ENCODE measurements at places on chromosomes 6 and 20. TPM values are rescaled to one million over a fixed set of nuclear protein-coding genes. Genes with fewer than 3 reads are reported as not detected.

DNA sequence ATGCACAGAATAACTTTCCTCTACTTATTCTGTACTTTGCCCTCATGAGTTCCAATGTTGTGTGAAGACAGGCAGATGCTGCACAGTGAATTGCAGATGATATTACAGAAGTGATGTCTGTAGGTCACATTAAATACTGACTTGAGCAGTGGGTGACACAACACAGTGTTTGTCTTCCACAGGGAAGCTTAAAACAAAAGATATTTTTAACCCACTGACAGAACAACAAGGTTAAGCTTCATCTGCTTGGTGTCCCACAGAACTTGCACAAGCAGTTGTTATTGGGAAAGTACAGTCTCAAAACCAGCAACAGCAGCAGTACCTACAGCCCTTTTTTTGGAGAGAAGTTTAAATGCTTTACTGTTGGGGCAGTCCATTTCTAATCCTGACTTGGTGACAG, 10.5 kb downstream of the SUMO4 start:
- DNase-seq, result no peak
- peaks cover 19% of the 10 kb centered on the region for H3K36me3 ChIP-seq
- H3K4me3 ChIP-seq, result no peak overlapping the region

GRCh38 chr20:1491281-1491840, at the start of gene SIRPB2:
TSS of gene SIRPB2 (minus strand) at chr20:1491420. CDS start at chr20:1491359, 61 bp downstream.
- H3K4me1 ChIP-seq, result peaks cover 50% of the 10 kb centered on the region
- no peaks in the 10 kb centered on the region for H3K27me3 ChIP-seq
- peak within 1 kb of the TSS; percentile 85 for H3K4me3 ChIP-seq
- peaks cover 11% of the 10 kb centered on the region for H3K36me3 ChIP-seq

- DNase-seq, result no peak
- no peak overlapping the region for H3K27ac ChIP-seq
- H3K36me3 ChIP-seq, result no peaks in the 10 kb centered on the region
Measured at GRCh38 chr6:37085198-37085597, 79.7 kb downstream of the FGD2 start.

DNA sequence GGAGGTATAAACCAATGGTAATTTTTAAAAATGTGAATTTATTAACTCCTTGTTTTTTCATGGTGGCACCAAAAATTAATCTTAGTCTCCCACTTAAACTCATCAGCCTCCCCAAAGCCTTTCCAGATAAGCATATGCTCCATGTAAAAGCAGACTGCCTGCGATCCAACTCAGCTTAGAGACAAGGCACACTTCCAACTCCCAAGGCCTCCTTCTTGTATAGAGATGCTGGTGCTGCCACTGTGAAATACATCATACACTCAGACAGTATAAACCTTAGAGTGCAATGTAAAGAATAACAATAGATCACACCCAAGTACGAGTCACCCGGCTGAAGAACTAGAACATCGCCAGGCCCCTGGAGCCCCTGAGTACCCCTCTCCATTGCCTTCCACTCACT, 2.0 kb downstream of the ANKRD6 start:
- H3K36me3 ChIP-seq, result no peaks in the 10 kb centered on the region
- H3K27ac ChIP-seq, result peak overlapping the region; percentile 78
- no peak for DNase-seq
- H3K27me3 ChIP-seq, result peaks cover 6% of the 10 kb centered on the region

DNA sequence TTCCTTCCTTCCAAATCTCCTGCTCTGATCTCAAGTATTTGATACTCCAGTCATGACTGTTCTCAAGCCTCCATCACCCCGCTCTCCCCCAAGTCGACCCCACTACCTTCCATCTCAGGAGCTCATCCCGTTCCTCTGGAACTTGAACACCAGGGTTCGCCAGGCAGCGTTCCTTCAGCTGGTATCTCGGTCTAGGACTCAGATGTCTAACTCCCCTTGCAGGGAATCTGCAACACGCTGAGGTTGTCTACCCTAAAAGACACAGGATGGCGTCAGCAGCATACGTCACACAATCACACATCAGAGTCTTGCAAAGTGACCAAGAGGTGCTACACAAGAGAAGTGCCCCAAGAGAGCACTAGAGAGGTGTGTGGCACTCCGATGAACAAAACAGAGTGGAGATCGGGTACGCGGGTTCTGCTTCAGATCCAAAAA, 706 bp downstream of the ZNF184 start:
- H3K27ac ChIP-seq, result peak overlapping the region; percentile 98
- peaks cover 23% of the 10 kb centered on the region for H3K36me3 ChIP-seq
- H3K27me3 ChIP-seq, result peaks cover 2% of the 10 kb centered on the region
- H3K4me3 ChIP-seq, result peak overlapping the region; percentile 93

GRCh38 chr20:29306390-29307072, 1950.9 kb upstream of the DEFB115 start:
- peak overlapping the region; percentile 60 for H3K4me3 ChIP-seq
- no peak for DNase-seq
- peaks cover 46% of the 10 kb centered on the region for H3K36me3 ChIP-seq
- H3K4me1 ChIP-seq, result no peaks in the 10 kb centered on the region
- no peak overlapping the region for H3K27ac ChIP-seq

GRCh38 chr6:128337619-128338018, 182.8 kb downstream of the PTPRK start:
- no peak overlapping the region for H3K27ac ChIP-seq
- peaks cover 2% of the 10 kb centered on the region for H3K27me3 ChIP-seq
- H3K36me3 ChIP-seq, result no peaks in the 10 kb centered on the region
- no peak overlapping the region for H3K4me3 ChIP-seq

- no peak overlapping the region for H3K4me3 ChIP-seq
- no peaks in the 10 kb centered on the region for H3K36me3 ChIP-seq
- H3K27ac ChIP-seq, result no peak overlapping the region
- H3K27me3 ChIP-seq, result peaks cover 2% of the 10 kb centered on the region
- H3K4me1 ChIP-seq, result peaks cover 6% of the 10 kb centered on the region
- no peak for DNase-seq
Measured at GRCh38 chr20:61719691-61720347, 345.9 kb downstream of the TAF4 start.

DNA sequence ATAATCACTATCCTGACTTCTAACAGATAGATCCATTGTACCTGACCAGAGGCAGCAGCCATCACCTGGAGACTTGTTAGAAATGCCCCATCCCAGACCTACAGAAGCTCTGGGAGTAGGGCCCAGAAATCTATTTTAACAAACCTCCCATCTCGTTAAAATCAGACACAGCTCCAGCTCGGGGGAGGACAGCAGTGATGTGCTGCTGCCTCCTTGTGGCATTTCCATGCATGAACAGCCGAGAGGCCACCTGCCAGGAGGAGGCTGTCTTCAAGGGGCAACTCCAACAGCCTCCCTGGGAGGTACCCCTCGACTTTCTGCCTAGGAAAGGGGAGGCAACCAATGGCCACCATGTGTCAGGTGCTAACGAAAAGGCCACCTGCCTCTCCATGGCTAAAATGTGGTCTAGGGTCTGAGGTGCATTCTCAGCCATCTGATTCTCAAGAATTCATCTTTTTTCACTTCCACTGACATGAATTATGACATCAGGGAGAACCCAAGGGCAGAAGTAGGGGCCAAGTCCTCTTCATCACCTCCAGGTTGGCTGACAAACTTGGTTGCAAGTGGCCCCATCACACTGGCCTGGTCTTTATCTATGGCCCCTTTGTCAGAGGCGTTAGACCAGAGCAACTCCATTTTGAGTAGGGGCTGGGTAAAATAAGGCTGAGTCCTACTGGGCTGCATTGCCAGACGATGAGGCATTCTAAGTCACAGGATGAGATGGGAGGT, 12.2 kb upstream of the KCNK15 start:
- no peaks in the 10 kb centered on the region for H3K36me3 ChIP-seq
- H3K4me1 ChIP-seq, result no peaks in the 10 kb centered on the region
- H3K27me3 ChIP-seq, result peaks cover 9% of the 10 kb centered on the region
- H3K4me3 ChIP-seq, result no peak overlapping the region
- DNase-seq, result peak; percentile 74
- no peak overlapping the region for H3K27ac ChIP-seq

GRCh38 chr6:3577517-3577916, 120.7 kb upstream of the SLC22A23 start:
- H3K36me3 ChIP-seq, result no peaks in the 10 kb centered on the region
- H3K27me3 ChIP-seq, result peaks cover 2% of the 10 kb centered on the region
- H3K4me3 ChIP-seq, result no peak overlapping the region
- DNase-seq, result no peak
- no peaks in the 10 kb centered on the region for H3K4me1 ChIP-seq

- DNase-seq, result no peak
- no peak overlapping the region for H3K27ac ChIP-seq
- H3K27me3 ChIP-seq, result no peaks in the 10 kb centered on the region
- no peaks in the 10 kb centered on the region for H3K36me3 ChIP-seq
- no peak overlapping the region for H3K4me3 ChIP-seq
Measured at GRCh38 chr6:65113581-65113980, 593.4 kb downstream of the EYS start.

DNA sequence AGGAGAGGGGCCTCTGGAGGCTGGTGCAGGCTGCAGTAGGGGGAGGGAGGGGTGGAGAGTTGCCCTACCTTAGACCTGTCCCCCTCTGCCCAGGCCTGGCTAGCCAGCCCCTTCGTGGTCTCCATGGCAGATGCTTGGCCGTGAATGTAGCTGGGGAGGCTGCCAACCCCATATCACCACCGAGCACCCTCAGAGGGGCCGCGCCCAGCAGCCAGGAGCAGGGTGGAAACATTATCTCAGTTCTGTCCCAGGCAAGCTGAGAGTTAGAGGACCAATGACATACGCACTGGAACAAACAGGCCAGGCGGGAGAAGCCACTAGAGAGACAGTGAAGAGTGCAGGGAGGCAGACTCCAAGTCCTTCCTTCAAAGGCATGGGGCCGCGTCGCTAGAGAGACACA, 66.5 kb downstream of the LRFN2 start:
- DNase-seq, result no peak
- H3K4me1 ChIP-seq, result peaks cover 7% of the 10 kb centered on the region
- no peak overlapping the region for H3K27ac ChIP-seq

- H3K27me3 ChIP-seq, result peaks cover 5% of the 10 kb centered on the region
- H3K4me1 ChIP-seq, result peaks cover 29% of the 10 kb centered on the region
- no peak for DNase-seq
Measured at GRCh38 chr6:21099338-21100314, 493.9 kb upstream of the SOX4 start.

GRCh38 chr20:1524004-1524403, 32.8 kb upstream of the SIRPB2 start:
- peaks cover 2% of the 10 kb centered on the region for H3K27me3 ChIP-seq
- peaks cover 5% of the 10 kb centered on the region for H3K4me1 ChIP-seq
- H3K27ac ChIP-seq, result no peak overlapping the region
- H3K36me3 ChIP-seq, result peaks cover 5% of the 10 kb centered on the region

DNA sequence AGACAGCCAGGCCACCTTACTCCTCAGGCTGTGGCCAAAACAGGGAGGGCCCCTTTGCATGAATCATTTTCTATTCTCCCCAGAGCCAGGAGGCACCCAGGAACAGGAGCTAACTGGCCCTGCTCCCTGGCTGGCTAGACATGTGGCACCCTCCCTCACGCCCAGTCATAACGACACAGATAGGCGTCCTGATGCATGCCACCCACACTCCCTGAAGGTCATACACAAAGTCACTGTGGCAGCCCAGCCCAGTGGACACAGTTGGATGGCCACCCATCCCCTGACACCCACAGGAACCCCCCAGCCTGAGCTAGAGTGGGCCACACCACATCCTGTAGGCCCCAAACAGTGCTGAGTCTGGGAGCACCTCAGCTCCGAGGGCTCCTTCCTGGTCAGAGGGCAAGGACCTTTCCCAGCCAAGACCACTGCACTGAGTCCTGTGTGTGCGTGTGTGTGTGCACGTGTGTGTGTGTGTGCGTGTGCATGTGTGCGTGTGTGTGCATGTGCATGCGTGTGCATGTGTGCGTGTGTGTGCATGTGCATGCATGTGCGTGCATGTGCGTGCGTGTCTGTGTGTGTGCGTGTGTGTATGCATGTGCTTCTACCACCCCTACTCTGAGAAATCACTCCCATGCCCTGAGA, 21.6 kb downstream of the TFEB start:
- DNase-seq, result no peak
- H3K36me3 ChIP-seq, result no peaks in the 10 kb centered on the region
- H3K4me3 ChIP-seq, result peak overlapping the region; percentile 69
- H3K27ac ChIP-seq, result peak overlapping the region; percentile 36
- H3K4me1 ChIP-seq, result peaks cover 21% of the 10 kb centered on the region
- peaks cover 18% of the 10 kb centered on the region for H3K27me3 ChIP-seq

- H3K4me3 ChIP-seq, result no peak overlapping the region
- H3K27ac ChIP-seq, result no peak overlapping the region
- H3K4me1 ChIP-seq, result peaks cover 10% of the 10 kb centered on the region
- peaks cover 12% of the 10 kb centered on the region for H3K27me3 ChIP-seq
- peaks cover 18% of the 10 kb centered on the region for H3K36me3 ChIP-seq
Measured at GRCh38 chr6:21918041-21918440, 324.5 kb downstream of the SOX4 start.

- no peak overlapping the region for H3K27ac ChIP-seq
- no peaks in the 10 kb centered on the region for H3K4me1 ChIP-seq
- H3K27me3 ChIP-seq, result peaks cover 8% of the 10 kb centered on the region
- DNase-seq, result no peak
- H3K4me3 ChIP-seq, result no peak overlapping the region
- peaks cover 51% of the 10 kb centered on the region for H3K36me3 ChIP-seq
Measured at GRCh38 chr20:49106328-49106727, 60.2 kb downstream of the CSE1L start.

- H3K4me3 ChIP-seq, result no peak overlapping the region
- H3K36me3 ChIP-seq, result no peaks in the 10 kb centered on the region
- H3K4me1 ChIP-seq, result no peaks in the 10 kb centered on the region
Measured at GRCh38 chr6:145561095-145562072, 173.9 kb downstream of the EPM2A start.

GRCh38 chr6:128491100-128491581, 29.3 kb downstream of the PTPRK start:
- peaks cover 47% of the 10 kb centered on the region for H3K4me1 ChIP-seq
- H3K4me3 ChIP-seq, result no peak overlapping the region
- H3K27ac ChIP-seq, result peak overlapping the region; percentile 92
- no peak for DNase-seq
- H3K27me3 ChIP-seq, result peaks cover 3% of the 10 kb centered on the region
- H3K36me3 ChIP-seq, result no peaks in the 10 kb centered on the region

DNA sequence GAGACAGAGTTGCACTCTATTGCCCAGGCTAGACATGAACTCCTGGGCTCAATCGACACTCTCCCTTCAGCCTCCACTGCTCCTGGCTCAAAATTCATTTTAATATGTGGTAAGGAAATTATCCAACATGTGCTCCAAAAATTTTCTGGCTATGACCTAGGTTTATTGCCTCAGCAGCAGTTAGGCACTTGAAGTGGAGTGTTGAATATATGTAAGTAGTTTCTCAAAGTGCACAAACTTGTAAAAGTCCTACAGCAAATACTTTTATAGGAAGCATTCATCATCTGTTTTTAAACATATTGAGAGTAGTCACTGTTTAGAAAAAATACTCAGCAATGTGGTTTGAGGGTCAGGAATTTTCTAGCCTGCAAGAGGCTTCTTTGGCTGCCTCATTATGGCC, 13.2 kb downstream of the FILIP1 start:
- no peaks in the 10 kb centered on the region for H3K27me3 ChIP-seq
- peaks cover 27% of the 10 kb centered on the region for H3K4me1 ChIP-seq
- H3K4me3 ChIP-seq, result no peak overlapping the region

The SGK2 gene
- 0.85 TPM for total RNA-seq

The IL17F gene
- total RNA-seq, result not detected

The LPA gene
- total RNA-seq, result not detected

Data from endothelial cell (in vitro differentiated cells).